ENCODE measurements at places on chromosomes 1 and 21.

DNA sequence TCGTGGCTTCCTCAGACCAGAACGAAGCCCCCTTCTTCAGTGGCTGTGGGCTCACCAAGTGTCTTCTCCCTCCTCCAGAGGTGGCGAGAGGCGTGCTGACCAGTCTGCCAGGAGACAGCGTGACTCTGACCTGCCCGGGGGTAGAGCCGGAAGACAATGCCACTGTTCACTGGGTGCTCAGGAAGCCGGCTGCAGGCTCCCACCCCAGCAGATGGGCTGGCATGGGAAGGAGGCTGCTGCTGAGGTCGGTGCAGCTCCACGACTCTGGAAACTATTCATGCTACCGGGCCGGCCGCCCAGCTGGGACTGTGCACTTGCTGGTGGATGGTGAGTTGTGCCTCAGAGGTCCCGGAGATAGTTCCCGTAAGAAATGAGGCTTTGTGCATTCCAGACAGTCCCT is 24.0 kb downstream of the IL6R start:
- DNase-seq, result no peak

- DNase-seq, result no peak
Measured at GRCh38 chr1:28123461-28123961, 35.1 kb upstream of the EYA3 start.

- DNase-seq, result no peak
Measured at GRCh38 chr1:161763522-161764098, 2.5 kb upstream of the ATF6 start.

DNA sequence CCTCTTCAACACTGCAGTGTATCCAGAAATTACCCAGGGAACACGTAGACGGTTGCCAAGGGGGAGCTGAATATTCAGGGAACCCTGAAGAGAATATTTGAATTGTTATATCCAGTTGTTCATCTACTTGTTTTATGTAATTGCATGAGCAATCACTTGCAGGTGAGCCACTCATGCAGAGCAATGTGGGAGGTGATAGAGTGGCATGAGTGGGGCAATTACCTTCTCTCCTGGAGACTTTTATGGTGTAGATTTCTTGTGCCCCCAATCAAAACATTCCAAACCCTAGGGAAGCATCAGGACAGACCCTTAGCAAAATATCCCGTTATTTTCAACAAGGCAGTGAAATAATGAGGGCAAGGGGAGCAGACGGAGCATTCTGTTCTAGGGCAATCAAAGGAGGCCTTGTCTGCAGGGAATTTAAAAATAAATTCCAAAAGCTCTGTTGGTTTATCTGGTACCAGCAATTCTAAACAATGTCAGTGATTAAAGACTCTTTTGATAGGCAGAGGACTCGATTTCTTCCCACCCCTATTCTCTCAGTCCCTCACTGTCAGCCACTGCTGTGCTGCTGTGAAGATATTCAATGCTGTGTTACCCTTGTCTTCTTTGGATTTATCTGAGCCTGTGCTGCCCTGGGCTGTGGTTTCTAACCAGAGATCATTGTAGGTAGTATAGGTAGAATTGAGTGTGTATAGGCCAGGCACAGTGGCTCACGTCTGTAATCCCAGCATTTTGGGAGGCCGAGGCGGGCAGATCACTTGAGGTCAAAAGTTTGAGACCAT is 180.2 kb upstream of the MAP1LC3C start:
- no peak for DNase-seq

- DNase-seq, result no peak
Measured at GRCh38 chr1:211603713-211604112, 24.8 kb upstream of the SLC30A1 start.

- DNase-seq, result no peak
Measured at GRCh38 chr1:234435620-234436019, 43.4 kb downstream of the TARBP1 start.

DNA sequence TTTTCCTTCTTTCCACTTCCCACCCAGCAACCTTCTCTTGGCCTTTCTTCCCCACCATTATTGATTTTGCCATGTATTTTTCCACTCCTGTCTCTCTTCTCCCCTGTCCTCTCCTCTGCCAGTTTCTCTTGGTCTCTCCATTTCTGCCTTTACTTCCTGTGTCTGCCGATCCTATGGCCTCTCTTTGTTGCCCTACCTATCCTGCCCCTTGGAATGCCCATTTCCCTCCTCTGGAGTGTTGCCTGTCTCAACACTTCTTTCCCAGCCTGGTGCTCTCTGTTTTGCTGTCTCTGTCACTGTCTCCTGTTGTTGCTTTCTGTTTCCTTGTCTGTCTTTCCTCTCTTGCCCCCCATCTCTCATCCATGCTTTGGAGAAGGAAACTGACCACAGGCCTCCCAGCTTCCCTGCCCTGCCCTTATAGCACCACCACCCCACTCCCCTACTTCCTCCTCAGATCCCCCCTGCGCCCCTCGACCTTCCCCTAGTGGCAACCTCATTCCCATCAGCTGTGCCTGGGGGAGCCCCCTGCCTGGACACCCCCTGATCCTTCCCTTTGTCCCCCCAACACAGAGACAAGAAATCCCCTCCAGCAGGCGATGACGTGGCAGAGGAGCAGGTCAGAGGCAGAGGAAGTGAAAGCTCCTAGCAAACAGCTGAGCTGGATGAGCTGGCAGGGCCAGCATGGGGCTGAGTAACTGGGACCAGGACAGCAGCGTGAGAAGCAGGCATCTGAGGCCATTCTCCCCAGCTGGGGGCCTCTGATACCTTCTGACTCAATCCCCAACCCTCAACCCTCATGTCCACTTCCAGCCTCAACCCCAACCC is 6.6 kb upstream of the ETV3L start:
- peak; percentile 34 for DNase-seq

DNA sequence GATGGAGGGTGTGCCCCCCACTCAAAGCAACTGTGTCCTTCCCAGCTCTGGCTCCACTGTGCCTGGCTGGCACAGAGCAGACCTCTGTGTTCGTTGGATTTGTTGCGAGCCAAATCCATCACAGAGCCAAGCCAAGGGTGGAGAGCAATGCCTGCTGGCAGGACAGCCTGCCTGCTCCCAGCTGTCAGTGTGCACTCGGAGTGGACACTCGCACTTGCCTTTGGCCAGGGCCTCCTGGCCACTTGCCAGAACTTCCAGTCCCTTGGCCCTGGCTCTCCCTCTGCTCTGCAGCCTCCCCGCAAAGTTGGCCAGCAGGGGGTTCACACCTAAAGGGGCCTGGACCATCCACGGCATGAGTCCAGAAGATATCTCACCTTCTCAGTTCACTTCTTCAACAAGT is 16.4 kb downstream of the HEYL start:
- DNase-seq, result no peak

- DNase-seq, result no peak
Measured at GRCh38 chr1:167987174-167987573, 50.3 kb upstream of the MPC2 start.

- DNase-seq, result no peak
Measured at GRCh38 chr1:33867684-33868083, 3.8 kb downstream of the HMGB4 start.

DNA sequence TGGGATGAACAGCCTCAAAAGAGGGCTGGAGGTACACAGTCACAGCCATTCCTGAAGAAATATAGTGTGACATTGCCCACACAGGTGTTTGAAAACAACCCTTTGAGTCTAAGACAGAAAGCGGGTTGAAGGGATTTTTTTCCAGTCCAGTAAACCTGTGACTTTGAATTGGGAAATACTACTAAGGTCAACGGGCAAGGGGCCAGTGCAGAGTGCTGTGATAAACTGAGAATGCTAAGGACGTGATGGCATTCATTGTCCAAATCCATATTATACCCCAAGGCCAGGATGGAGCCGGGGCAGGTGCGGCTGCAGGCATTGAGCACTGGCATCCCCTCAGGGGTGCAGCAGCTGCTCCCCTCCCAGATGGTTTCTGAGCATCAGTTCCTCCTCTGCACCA is 36.6 kb downstream of the KIAA0040 start:
- no peak for DNase-seq

DNA sequence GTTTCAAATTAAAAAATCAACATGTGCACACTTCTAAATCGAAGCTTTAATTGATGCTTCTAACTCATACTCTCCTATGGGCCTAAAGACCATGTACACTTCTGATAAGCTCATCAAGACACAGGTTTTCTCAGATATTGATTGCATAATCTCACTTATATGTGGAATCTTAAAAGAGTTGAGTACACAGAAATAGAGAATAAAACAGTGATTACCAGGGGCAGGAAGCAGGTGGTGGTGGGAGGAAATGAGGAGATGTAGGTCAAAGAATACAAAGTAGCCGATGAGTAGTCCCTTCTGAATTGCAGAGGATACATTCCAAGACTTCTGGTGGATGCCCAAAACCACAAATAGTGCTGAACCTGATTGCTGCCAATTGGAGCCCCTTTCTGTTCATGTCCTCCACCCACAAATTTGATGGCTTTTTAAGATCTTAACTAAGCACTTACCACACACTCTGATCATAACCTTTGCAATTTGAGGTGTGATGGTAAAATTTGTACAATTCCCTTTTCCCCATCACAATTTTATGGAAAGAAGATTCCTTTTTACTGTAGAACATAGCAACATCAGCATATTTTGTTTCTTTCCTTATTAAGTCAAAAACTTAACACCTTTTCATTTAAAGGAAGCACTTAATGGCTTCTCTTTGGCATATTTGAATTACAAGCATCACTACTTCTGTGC is 3.3 kb upstream of the CD1B start:
- no peak for DNase-seq

DNA sequence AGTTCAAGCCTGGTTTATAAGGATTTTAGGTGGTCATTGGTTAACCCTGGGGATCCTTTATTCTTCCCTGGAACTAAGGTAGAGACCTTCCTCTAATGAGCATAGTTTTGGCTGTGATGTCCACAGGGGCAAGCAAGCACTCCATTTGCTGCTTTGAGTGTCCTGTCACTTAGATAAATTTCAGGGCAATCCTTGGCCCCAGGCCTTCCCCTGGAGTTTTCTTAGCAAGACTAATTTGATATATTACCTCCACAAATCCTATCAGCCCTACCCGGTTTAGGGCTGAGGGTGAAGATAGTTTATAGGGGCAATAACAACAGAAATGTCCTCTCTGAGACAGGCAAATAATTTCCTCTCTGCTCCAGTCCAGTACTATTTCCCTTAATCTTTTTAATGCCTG is 166.6 kb downstream of the CYYR1 start:
- no peak for DNase-seq

GRCh38 chr1:13784971-13785370 is 85.0 kb downstream of the PRDM2 start:
- DNase-seq, result no peak

GRCh38 chr1:36835017-36835695 is 199.2 kb downstream of the GRIK3 start:
- no peak for DNase-seq

GRCh38 chr1:13908128-13908527 is 208.1 kb downstream of the PRDM2 start:
- no peak for DNase-seq

- DNase-seq, result no peak
Measured at GRCh38 chr21:46554431-46555224, 50.3 kb downstream of the S100B start.

DNA sequence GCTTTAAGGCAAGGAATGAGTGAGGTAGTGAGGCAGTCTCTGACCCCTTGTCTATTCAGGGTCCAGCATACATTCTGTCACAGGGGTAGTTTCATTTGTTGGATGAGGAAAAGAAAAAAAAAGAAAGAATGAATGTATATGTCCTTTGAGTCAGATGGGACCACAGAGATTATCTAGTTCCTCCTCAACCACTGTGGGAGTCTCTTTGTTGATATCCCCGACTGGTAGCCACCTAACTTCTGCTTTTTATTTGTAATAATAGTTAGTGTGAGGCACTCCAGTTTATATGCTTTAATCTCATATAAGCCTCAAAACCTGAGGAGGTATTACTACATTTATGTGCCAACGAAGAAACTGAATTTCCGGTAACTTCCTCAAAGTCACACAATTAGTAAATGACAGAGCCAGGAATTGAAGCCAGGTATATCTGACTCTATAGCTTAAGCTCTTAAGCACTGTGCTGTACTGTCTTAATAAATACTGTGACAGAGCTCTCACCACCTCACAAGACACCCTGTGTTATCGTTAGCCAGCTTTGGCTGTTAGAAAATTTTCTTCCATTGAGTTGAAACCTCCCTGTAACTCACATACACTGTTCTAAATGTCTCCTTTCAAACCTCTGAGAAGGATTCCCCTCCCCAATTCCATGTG is 82.2 kb downstream of the MDM4 start:
- no peak for DNase-seq

DNA sequence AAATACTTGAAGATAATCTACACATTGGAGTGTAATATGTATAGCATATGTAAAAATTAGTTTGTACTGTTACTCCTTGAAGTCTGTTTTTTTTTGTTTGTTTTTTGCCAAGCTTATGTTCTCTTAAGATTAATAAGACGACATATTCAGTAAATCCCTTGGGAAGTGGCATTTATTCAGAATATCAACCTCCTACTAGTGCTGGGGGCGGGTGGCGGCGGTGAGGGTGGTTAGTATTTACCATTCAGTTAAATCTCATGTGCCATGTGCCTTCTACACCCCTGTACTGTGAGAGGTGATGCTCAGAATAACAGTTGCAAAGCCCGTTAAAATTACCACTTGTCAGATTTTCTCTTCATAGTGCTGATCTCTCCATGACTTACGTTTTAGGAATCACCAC is 3.0 kb downstream of the BACH1 start:
- no peak for DNase-seq

GRCh38 chr1:110504226-110504625 is 14.7 kb downstream of the KCNA10 start:
- DNase-seq, result no peak

GRCh38 chr1:40858856-40859416 is 3.2 kb downstream of the CITED4 start:
- DNase-seq, result no peak

GRCh38 chr1:221150996-221151395 is 271.8 kb downstream of the HLX start:
- no peak for DNase-seq

DNA sequence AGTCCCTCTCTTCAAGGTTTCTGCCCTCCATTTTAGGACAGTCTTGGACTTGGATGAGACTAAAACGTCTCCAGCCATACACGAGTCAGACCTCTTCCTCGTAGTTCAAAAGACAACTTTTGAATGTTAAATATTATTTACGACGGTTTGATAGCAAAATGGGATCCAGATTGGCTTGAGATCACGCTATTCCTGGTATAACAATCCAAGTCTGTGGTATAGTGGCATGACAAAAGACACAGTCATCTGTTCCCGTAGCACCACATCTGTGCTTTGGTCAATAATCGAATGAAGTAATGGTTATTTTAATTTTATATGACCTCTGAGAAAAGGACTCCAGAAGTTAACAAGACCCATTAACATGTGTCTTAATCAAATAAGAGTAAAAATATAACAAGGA is 7.0 kb downstream of the PCP4 start:
- no peak for DNase-seq

DNA sequence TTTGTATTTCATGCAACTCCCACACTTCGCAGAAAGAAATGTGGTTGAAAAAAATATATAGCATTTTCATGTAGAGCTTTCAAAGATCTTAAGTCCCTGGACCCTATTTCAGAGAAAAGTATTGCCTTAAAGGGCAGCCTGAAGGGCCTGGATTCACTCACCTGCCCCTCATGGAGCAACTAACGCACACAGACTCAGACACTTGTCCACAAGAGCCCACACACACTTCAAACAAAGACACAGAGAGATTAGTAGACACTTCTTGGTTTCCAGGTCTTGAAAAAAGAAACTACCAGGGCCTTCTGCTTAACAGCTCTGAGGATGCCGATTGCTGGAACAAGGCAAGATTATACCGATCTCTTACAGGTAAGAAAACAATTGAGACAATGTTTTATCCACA is 122.2 kb downstream of the ZBTB18 start:
- no peak for DNase-seq

GRCh38 chr21:41929248-41929647 is 24.6 kb downstream of the C2CD2 start:
- DNase-seq, result no peak

All from activated CD4-positive, alpha-beta T cell treated with anti-CD3 and anti-CD28 coated beads, Interleukin-2, amount 50 U/mL, for 48 hours (primary cell).